ENCODE measurements at places on chromosomes 6 and 20.

DNA sequence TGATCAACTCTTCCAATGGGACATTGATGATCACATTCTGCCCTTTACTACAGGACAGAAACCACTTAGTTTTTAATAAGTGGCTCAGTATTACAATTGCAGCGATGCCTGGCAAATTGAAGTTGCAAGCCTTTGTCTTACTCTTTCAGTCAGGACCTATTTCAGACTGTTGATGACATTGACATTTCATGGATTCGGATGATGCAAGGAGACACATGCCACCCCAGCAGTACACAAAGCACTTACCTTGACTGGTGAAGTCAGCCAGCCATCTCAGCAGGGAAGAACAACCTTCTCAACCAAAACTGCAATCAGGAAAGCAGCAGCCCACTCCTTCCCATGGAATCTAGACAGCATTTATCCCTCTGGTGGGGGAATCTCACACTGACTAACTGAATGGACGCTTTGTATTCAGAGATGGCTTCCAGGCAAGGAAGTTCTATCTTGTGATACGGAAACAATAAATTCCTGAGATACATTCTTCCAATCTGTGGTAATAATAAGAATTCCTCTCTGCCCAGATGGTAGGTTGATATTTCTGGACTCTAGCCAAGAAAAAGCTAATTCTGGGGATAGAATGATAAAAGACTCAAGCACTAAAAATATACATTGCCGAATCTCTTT, 24.8 kb downstream of the NFYA start:
- DNase-seq, result no peak

- DNase-seq, result no peak
These were observed 22.7 kb downstream of the ACTR5 start for GRCh38 chr20:38770970-38771369.

DNA sequence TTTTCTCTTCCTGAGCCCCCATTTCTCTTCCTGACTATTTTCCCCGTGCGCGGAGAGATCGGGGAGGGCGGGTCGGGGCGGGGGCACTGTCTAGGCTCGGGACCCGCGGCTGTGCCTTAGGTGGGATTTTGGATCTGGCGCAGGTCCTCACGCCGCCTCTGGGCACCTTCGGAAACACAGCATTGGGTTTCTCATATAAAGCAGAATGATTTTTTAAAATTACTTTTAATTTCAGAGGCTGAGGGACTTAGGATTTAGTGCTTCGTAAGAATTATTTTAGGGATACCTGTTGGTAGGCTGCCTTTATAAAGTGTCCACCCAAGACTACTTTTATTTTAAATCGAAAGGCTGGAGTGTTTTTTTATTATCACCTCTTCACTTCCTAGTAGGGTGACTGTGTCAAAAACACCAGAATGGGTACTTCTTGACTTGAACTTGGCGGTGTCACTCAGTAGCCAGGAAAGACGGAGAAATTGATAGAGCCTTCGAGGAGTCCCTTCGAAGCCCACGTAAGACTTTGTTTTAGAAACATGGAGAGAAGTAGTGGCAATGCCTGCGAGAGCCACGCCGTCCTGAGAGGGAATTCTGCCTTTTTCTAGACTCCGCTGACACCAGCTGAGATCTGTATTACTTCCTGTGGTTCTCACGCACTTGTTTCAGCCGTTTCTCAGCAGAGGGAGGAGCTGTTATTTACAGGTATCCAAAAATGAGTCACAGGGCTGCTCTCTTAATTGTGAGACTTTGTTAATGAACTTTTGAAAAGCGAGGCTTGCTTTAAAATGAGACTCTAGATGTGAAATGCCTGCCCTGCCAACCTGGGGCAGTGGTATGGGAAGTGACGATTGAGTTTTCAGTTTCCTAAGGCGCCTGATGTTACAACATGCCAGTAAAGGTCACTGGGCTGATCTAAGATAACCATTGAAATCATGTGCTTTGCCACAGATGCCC, 667 bp downstream of the STX11 start:
- DNase-seq, result peak; percentile 77

GRCh38 chr6:166244353-166245045, 63.7 kb downstream of the PRR18 start:
- no peak for DNase-seq

DNA sequence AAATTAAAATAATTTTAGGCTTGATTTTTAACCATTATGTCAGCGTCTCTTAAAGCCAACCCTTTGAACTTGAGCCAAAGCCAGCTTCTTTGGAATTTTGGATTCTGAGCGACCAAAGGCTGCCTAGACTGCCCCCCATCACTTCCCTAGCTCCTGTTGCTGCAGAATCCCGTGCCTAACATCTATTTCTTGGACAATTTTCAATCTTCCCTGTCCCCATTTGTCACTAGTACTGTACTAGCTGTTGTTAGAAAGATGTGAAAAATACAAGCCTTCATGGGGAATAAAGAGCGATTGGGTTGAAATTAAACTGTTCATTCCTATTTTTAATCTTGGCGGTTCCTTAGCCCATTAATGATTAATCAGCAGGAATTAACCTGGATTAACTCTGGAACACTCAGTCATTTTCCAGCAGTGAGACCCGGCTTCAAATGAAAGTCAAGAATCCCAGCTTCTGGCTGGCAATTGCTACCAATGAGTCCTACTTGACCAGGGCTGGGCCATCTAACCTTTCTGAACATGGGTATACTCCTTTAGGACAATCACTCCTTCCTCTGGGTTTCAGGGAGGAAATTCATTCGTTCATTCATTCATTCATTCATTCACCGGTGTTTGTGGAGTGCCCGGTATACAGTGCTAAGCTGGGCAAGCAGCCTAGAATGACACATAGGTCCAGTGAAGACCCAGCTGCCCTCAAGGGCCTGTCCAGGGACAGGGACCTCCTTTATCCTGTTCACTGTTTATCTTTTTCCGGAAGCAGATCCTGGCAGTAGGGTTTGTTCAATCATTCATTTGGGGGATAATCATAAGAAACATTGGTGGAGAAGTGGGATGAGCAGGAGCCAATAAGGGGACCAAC, 1.4 kb upstream of the RRBP1 start:
- no peak for DNase-seq

DNA sequence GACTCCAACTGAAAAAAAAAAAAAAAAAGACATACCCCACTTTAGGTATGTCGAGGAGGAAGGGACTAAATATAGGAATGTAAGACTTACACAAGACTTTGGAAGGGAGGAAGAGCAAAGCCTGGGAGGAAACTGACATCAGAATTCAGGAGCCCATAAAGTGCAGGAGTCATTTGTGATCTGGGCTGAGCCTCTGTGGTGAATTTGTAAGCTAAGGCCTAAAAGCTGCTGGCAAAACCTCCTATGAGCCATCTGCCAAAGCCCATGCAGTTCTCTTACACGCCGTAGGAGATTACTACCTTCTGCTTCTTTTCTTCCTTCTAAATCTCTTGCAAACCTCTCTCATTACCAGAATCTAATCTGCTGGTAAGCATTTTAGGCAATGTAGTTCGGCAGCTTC, 52.0 kb upstream of the THEMIS start:
- no peak for DNase-seq

DNA sequence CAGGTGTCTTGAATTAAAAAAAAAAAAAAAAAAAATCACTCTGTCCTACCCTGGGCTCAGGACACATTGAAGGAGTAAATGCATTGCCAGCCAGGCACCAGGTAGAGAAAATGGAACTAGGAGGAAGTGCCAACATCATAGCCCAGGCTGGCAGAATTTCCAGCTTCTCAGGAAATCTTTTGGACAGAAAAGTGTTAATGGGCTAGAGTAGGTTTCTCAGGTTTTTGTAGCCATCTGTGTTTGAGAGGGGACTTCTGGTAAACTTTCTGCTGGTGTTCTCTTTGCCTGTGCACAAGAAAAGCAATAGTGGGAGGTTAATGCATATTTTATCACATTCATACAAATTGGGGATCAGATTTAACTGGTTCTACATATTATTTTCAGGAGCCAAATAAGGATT, 678.3 kb upstream of the NRSN1 start:
- no peak for DNase-seq

- no peak for DNase-seq
These were observed 186.6 kb downstream of the CENPW start for GRCh38 chr6:126526547-126526946.

DNA sequence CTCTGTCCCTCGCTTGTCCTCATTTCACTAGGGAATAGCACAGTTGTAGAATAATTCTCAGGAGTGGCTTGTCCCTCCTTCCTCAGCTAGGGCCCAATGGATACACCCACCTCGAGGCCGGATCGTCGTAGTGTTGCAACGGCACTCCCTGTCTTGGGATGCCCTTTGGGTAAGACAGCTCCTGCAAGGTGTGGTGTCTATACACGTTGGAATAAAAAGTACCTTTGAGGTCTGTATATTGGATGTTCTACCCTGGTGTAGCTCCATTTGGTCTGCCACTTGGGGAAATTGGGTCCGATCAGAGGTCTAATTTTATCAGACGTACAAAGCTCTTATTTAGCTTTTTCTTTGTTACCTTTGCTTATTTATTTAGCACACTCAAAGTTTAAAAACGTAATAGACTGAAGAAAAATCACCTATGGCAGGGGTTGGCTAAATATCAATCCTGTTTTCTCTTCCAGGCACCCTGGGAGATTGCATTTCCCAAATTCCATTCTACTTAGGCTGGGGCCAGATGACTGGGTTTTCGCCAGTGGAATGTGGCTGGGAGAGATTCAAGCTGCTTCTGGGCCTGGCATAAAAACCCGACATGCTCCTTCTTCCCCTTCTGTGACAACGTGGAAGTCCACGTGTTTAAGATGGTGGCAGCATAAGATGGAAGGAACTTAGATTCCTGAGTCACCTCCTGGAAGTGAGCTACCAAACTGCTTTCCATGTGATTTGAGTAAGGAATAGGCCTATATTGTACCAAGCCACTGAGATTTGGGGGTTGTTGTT, 82.3 kb upstream of the CD83 start:
- DNase-seq, result no peak

Data from upper lobe of right lung (tissue), 1 donor.